EL (cell line): ENCODE measurements at places on chromosomes 7 and 10.

- DNase-seq, result no peak
Observed at GRCh38 chr7:1813394-1814088, 143.5 kb downstream of the ELFN1 start.

- DNase-seq, result peak; percentile 10
Observed at GRCh38 chr10:73968098-73968521, 29.8 kb upstream of the VCL start.

DNA sequence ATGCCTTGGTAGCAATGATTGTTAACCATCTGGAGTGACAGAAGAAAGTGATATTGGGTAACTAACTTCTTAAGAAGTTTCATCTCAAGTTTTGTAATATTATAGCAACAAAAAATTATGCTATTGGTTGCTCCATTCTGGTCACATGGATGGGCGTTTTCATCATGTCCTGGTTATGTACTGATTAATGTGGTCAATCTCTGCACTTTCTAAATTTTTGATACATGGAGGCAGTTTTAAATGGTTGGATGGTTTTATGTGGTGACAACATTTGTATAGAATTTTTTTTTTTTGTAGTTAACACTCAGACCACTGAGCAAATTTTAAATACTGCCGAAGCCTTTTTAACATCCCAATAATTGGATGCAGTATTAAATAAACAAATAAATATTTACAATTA lies 55.2 kb upstream of the CCAR1 start:
- DNase-seq, result peak; percentile 76

GRCh38 chr10:22764639-22765038 lies 50.3 kb upstream of the PIP4K2A start:
- DNase-seq, result no peak

DNA sequence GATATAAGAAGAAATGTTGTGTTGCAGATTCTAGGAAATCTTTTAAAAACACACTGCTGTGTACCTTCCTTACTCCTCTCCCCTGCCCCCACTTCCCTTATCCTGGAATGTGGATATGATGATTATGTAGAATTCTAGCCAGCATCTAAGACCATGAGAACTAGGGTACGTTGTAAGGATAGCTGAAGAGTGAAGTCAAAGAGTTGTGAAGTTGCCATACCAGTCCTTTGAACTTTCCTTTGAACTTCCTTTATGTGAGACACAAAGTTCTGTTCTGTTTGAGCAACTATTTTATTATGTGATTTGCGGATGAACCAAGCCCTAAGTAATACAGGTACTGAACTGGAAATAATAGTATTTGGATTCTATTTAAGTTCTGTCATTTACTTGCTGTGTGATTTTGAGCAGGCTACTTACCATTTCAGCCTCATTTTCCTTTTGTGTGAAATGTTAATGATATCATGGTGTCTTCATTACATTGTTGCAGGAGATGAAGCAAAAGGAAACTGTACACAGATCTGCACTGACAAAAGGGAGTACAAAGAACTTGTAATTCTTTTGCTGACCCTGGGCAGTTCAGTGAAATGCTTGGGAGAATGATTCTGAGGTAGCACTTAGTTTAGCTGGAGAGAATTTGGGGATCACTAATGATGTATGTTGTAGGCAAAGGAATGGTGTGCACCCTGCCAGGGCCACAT lies 31.4 kb downstream of the RPA3 start:
- DNase-seq, result no peak

DNA sequence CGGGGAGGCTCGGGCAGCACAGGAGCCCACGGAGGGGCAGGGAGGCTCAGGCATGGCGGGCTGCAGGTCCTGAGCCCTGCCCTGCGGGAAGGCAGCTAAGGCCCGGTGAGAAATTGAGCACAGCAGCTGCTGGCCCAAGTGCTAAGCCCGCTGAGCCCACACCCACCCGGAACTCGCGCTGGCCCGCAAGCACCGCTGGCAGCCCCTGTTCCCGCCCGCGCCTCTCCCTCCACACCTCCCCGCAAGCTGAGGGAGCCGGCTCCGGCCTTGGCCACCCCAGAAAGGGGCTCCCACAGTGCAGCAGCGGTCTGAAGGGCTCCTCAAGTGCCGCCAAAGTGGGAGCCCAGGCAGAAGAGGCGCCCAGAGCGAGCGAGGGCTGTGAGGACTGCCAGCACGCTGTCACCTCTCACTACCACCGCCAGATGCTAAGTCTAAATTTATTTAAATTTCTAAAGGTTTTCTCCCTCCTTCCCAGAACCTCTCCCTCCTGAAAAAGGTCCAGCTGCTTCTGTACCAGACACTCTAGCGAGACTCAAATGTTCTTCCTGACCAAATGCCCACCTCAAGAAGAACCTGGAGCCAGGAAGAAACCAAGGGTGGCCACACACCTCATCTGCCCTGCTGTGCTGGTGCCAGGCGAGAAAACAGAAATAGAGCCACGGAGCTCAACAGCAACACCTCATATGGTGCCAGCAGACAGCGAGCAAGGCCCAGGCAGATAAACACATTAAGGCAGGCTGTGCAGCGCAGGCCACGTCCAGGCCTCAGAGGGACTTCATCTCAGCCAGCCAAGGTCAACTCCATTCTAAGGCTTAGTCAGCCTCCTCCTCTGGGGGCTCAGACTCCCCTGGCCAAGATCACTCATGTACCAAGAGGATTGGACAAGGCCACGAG lies 47.0 kb downstream of the KCNMA1 start:
- DNase-seq, result no peak

DNA sequence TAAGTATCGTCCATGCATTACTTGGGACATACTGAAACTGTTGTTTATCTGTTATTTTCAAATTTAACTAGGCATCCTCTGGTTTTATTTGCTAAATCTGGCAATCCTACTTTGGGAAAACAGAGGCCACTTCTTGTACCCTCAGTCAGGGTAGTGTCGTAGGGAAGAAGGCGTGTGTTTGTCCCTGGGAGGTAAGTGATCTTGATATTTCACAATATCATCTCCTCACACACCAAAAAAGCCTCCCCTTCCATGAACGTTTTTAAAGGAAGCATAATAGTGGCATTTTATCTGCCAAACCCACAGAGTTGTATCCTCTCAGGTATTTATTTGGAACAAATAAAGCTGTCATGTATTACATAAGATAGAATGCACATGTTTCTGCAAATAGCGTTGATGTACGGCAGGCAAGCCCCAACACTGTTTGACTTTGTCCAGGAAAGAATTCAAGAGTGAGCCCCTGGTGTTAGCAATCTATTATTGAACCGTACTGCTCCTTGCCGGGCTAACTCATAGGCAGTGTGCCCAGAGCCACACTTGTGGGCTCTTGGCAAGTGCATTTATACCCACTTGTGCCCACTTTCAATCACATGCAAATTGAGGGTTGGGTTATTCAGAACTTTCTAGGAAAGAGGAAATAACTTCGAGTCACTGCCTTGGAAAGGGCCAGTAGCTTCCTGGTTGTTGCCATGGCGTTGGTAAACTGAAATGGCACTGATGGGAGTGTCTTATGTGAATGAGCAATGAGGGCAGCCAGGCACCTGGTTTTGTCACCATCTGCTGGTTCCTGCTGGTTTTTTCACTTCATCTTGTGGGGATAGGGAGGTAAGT lies 266.0 kb downstream of the USP6NL start:
- no peak for DNase-seq

- no peak for DNase-seq
Observed at GRCh38 chr7:41491883-41492471, 210.9 kb downstream of the INHBA start.

GRCh38 chr10:50497758-50498157 lies 126.0 kb downstream of the SGMS1 start:
- peak; percentile 63 for DNase-seq

GRCh38 chr10:36469585-36469984 lies 655.8 kb upstream of the ANKRD30A start:
- DNase-seq, result peak; percentile 65

GRCh38 chr10:31580646-31581045 lies 261.6 kb downstream of the ZEB1 start:
- no peak for DNase-seq

DNA sequence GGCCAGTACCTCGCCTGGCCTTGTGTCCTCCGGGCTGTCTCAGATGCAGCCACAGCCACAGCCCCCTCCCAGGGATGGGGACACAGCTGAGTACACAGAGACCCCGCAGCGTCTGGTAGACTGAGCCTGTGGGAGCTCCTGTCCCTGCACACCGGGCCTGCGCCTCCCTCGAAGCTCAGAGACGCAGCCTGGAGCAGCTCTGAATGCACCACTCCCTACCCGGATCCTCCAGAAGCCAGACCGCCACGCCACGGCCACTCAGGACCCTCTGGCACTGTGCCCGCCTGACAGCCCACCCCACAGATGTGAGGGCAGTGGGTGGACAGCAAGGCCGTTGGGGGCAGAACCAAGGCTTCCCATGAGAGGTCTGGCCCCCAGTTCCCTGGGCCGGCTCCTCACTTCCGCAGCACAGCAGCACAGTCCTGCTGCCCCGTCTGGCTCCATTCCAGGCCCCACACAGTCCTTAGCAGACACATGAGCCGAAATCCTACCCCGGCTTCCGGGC lies 40.8 kb downstream of the PAPOLB start:
- no peak for DNase-seq

- no peak for DNase-seq
Observed at GRCh38 chr7:37312608-37313007, 136.1 kb downstream of the ELMO1 start.

- no peak for DNase-seq
Observed at GRCh38 chr7:101884671-101885596, 67.5 kb downstream of the CUX1 start.

DNA sequence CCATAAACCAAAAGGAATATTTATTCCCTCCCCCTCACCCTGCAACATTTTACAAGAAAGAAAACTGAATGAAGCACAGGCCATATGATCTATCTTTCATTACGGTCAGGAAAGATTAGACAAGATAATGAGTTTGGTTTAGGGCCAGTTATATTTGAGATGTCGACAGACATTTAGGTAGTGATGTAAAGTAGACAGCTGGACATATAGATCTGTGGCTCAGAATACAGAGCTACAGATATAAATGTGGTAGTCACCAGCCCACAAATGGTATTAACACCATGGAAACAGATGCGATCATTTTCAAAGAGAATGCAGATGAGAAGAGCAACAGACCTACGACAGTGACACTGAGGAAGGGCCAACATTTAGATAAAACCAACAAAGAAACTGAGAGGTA lies 142.5 kb downstream of the SRPK2 start:
- DNase-seq, result no peak

DNA sequence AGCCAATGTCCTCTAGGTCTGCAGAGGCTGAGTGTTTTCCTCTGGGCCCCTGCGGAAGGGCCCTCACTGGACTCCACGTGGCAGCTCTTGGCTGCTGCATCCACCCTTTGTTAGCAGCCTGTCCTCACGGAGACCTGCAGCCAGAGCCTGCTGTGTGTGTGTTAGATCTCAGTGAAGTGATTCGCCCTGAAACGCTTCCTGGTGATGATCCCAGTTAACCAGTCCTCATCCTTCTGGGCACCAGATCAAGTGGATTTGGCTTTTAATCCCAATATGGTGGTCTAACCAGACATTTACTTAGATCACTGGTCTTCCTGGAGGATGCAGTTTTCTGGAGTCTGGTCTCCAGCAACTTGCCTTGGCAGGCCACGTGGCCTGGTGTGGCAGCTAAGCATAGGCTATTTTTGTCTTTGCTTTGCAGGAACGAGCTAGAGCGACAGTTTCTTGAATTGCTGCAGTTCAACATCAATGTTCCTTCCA lies 39.5 kb upstream of the GJD4 start:
- DNase-seq, result peak; percentile 13

GRCh38 chr10:20247891-20248708 lies 431.9 kb downstream of the PLXDC2 start:
- DNase-seq, result no peak

- DNase-seq, result peak; percentile 74
Observed at GRCh38 chr10:119103903-119104653, at the start of gene DENND10. Gene DENND10 (plus strand): TSS chr10:119104113. CDS start chr10:119104143, 30 bp downstream.

DNA sequence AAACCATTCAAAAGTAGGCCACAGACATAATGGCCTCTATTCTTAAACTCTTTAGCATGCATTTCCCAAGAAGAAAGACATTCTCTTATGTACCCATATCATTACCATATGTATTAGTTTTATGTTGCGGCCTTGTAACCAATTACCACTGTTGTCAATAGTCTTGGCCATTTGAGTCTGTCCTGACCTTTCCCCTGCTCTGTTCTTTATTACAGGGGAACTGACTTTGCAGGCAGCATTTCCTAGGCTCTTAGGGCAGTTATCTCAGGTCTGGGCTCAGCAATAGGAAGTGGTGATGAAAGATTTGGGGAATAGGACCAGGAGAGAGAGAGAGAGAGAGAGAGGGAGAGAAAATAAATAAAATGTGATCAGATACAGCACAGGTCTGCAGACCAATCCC lies 194.5 kb upstream of the LRGUK start:
- no peak for DNase-seq

- no peak for DNase-seq
Observed at GRCh38 chr7:12222889-12223579, 11.9 kb downstream of the TMEM106B start.

DNA sequence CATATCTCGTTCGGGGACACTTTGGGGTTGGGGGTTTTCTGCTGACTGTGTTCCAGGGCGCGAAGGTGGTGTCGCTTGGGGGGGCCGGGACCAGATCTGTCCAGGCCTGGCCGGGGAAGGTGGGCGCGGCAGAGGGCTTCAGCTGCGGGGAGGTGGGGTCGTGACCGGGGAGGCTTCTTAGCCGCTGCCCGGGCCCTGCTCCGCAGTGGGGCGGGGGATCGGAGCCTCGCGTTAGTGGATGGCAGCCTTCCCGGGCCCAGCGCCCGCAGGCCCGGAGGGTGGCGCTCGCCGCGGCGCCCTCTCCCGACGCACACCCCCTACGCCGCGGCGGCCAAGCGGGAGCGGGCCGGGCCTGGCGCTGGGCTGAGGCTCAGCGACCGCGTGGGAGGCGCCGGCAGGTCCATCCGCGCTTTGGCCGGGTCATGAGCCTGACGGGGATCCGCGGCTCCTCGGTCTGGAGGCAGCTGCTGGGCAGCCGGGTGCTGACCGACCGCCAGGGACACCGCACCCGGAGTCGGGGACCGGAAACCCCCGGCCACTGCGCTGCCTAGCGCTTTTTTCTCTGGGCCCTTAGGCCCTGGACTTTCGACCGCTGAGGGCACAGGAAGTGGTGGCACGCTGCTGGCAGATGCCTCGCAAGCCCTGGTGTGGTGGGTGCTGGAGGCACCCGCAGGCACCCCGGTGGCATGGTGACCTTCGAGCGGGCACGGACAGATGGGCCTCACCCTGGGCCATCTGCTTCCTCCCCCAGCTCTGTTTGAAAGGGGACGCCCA lies 1.2 kb downstream of the AGAP3 start:
- peak; percentile 68 for DNase-seq

- DNase-seq, result no peak
Observed at GRCh38 chr10:24495666-24496460, 227.8 kb downstream of the ARHGAP21 start.

- DNase-seq, result no peak
Observed at GRCh38 chr7:127586346-127586745, 950 bp upstream of the GCC1 start.

DNA sequence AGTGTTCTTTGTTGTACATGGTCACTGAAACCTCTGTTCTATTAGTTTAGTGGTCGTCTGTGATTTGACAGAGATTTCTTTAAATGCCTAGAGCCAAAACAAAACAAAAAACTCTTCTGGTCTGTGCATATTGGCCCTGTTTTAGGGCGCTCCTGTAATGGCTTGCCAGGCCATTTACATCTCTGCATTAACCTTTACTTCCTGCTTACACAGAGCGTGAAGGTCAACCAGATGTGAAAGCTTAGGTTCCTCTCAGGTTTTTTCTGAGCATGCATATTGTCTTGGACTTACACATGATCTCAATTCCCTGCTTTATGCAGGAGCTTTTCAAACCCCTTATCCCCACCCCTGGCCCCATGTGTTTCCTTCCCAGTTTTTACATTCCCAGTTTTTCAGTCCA lies 9.6 kb downstream of the ZNF37A start:
- DNase-seq, result no peak
